ENCODE measurements at places on chromosomes 3 and 15.

GRCh38 chr3:197019535-197019934 lies 10.1 kb downstream of the MELTF start:
- DNase-seq = no peak

- DNase-seq = no peak
Measured at GRCh38 chr15:76177491-76178040, 117.8 kb downstream of the TMEM266 start.

DNA sequence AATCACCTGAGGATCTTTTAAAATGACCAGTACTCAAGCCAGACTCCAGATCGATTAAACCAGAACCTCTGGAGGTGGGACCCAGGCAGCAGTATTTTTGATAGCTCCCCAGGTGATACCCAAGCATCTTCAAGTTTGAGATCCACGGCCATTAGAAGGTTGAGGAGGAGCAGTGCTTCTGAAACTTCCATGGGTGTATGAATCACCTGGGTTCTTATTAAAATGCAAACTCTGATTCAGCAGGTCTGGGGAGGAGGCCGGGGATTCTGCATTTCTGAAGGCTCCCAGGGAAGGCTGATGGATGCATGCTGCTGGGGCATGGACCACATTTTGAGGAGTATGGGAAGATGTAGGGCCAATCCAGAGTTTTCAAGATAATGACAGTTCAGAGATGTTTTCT lies 55.4 kb downstream of the ATG7 start:
- DNase-seq = no peak

DNA sequence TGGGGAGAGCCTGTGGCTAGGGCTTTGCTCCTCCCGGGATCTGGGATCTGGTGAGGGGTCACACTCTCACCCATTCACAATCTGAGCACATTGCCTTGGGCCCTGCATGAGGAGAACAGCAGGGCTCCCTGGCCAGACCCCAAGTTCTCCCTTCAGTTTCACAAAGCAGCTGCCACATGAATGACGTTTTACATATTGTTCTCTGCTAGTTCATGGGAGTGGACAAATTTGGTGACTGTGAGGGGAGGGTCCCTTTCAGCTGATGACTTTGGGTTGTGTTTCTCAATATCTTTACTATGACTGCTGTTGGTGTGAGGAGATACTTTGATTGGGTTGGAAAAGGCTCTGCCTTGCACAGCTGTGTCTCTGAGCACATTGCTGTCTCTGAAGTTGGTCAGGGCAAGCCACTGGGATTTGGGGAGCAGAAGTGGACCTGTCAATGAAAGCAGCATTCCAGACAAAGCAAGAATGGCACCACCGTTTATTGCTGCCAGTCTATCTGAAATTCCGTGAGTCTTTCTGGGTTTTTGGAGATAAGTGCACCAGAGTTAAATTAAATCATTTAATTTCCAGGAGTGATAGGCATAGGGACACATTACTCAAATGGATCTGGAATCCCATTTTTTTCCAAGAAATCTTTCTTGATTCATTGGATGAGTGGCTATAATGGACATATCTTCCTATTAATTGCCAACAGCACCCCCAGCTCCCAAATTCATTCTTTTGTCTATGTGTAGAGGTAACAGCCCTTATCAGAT lies 10.3 kb downstream of the TIMP4 start:
- DNase-seq = no peak

DNA sequence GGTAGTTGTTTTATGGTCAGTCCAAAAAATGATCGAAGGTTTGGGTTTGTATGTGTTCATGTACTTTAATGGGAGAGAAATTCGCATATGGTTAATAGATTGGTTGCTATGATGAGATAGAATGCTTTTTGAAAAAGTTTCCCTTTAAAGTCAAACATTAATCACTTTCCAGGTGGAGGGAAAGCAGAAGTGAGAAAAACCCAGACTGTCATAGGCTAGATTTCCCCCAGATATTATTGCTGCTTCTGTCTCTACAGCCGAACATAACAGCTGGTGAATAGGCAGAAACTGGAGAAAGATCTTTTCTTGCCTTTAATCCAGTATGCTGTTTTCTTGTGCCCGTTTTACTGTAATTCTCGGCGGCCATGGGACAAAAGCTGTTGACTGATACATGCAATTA lies 287.6 kb downstream of the SOX2 start:
- no peak for DNase-seq

DNA sequence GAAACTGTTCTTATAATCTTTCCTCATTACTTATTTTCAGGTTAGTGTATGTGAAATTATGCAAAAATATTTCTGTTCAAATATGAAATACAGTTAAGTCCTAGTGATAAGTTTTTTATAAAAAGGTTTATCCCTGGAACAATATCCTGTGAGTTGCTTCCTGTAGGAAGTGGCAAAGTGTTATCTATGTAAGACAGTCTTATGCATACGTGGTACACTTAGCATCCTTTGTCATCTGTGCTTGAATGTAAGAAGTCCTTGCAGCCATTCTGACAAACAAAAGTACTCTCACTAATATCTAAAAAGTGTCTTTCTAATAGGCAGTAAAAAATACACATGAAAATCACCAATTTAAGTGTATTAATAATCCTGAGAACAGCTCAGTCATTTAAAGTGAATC lies 372.5 kb upstream of the BCHE start:
- DNase-seq = no peak

GRCh38 chr3:74897006-74897405 lies 282.5 kb upstream of the CNTN3 start:
- DNase-seq = no peak

DNA sequence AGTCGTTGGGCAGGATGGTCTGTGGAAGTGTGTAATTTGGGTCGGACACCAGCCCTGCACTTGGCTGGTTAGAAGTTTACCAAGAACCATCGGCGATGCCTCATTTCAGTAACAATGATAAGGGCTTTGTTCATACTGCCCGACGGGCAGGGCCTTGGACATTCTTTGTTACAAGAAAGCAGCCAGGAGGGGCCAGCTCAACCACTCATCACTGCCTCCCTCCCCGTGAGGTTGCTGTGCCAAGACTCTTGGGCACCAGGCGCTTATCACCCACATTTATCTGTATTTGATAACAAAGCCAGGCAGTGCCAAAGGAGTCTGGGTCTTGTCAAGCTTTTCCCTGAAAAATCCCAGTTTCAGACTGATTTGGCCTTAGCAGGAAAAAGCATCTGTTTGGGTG lies 235.0 kb downstream of the ADAMTS17 start:
- no peak for DNase-seq

DNA sequence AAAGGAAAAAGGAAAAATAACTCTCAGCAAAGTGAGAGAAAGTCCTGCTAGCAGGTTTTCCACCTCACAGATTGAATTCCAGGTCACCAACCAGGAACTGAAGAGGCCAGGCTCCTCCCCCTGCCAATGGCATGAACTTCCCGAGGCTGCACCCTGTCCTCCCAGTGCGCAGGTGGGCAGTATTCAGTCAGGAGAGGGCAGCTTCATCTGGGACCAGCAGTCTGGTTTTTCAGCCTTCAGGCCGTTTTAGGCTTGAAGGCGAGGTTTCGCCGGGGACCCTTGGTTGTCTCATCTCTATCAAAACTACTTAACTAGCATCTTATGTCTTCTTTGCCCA lies 41.2 kb downstream of the TRAT1 start:
- no peak for DNase-seq

DNA sequence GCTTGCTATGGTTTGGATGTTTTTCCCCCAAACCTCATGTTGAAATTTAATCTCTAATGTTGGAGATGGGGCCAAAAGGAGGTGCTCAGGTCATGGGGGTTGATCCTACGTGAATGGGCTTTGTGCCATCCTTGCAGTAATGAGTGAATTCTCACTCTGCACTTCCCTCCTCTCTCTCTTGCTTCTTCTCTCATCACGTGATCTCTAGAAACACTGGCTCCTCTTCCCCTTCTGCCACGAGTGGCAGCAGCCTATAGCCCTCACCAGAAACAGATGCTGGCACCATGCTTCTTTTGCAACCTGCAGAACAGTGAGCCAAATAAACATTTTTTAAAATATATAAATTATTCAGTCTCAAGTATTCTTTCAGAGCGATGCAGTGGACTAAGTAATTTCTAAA lies 13.3 kb upstream of the PLSCR1 start:
- DNase-seq = no peak

DNA sequence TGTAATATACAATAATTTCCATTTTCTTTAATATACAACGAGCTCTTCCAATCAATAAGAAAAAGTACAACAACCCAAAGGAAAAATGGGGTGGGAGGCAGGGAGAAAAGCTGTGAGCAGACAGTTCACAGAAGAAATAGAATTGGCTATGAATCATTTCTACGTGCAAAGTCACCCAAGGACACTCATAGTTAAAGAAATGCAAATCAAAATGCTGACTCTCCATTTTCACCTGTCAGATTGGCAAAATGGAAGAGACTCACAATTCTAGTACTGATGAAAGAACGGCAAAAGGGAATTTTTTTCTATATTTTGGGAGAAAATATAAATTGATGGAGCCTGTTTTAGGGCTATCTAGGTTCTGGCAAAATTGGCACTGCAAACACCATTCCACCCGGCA lies 116.3 kb upstream of the MEF2A start:
- DNase-seq = no peak

- DNase-seq = no peak
Measured at GRCh38 chr3:174958671-174959328, 99.7 kb downstream of the NAALADL2 start.
